ENCODE measurements at places on chromosomes 2 and 18. TPM values are rescaled to one million over a fixed set of nuclear protein-coding genes. Genes with fewer than 3 reads are reported as not detected.

The CHRNG gene
- total RNA-seq: not detected

The SERPINB4 gene
- total RNA-seq: not detected

The TUBB8B gene
- not detected for total RNA-seq

The TWIST2 gene
- 17.8 TPM for total RNA-seq

The ESPNL gene
- total RNA-seq: 0.40 TPM

The SFT2D3 gene
- total RNA-seq: 4.4 TPM

The CHST9 gene
- not detected for total RNA-seq

The CERKL gene
- total RNA-seq: 0.13 TPM

The TXNDC2 gene
- not detected for total RNA-seq

The CPS1 gene
- 19.1 TPM for total RNA-seq

The ZSWIM2 gene
- total RNA-seq: not detected

The POTEC gene
- total RNA-seq: not detected

The FAM161A gene
- 1.8 TPM for total RNA-seq

The NEB gene
- 0.53 TPM for total RNA-seq

The OTOS gene
- not detected for total RNA-seq

The DSG1 gene
- total RNA-seq: not detected

The LYPD6B gene
- not detected for total RNA-seq

The ANKRD12 gene
- 29.3 TPM for total RNA-seq

The MALL gene
- total RNA-seq: 44.5 TPM

The PLGLB1 gene
- 0.26 TPM for total RNA-seq

The IL1F10 gene
- total RNA-seq: not detected

The ANO7 gene
- total RNA-seq: 0.40 TPM

The IL1R2 gene
- total RNA-seq: 0.66 TPM

The QPCT gene
- total RNA-seq: 2.5 TPM

The SERPINB11 gene
- not detected for total RNA-seq

Data from aortic smooth muscle cell (primary cell).